GM12891 (cell line): ENCODE measurements at places on chromosomes 6 and 20.

DNA sequence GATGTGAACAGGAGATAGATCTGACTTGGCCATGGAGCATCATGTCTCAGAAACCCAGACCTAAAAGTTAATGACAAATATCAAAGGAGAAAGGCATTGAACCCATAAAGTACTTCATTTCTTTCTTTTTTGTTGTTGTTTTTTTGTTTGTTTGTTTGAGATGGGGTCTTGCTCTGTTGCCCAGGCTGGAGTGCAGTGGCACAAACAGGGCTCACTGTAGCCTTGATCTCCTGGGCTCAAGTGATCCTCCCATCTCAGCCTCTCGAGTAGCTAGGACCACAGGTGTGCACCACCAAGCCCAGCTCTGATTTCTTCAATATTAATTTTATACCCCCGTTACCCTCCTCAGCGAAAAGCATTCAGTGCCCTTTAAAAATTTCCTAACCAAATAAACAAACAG lies 45.8 kb downstream of the KIF16B start:
- no peak for DNase-seq

DNA sequence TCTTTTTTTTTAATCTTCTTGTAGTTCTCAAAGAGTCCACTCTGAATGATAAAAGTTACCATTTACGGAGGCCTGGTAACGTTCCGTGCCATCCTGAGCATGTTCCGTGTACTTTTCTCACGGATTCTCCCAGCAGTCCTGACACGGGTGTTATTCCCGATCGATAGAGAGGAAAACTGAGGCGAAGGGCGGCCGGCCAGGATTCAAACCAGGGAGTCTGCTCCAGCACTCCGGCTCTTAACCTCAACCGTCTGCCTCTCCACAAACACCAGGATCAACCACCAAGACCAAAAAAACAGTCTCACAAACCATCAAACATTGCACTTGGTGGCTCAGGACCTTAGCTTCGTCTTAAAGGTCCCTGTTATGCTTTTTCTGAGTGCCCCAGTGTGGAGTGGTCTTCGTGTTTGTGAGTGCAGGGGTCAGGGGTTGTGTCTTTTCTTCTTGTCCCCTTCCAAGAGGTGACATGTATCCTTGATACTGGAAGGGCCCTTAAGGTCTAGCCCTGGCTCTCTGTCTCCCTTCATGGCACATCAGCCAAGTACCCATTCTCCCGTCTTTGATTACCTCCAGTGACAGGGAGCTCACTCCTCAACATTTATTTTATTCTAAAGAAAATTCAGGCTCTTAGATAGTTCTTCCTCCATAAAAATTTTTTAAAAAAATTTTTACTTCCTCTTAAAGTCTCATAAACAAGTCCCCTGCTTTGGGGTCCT lies 35.1 kb downstream of the SRC start:
- no peak for DNase-seq

DNA sequence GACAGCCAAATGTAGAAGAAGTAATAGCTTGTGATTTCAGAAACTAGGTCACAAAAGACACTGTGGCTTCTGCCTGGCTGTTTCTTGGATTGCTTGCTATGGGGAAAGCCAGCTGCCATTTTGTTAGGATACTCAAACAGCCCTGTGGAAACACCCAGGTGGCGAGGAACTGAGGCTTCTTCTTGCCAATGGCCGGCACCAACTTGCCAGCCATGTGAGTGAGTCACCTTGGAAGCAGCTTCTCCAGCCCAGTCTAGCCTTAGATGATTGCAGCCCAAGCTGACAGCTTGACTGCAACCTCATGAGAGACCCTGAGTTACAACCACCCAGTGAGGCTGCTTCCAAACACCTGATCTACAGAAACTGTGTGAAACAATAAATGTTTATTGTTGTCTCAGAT lies 11.9 kb upstream of the KIAA1755 start:
- no peak for DNase-seq

DNA sequence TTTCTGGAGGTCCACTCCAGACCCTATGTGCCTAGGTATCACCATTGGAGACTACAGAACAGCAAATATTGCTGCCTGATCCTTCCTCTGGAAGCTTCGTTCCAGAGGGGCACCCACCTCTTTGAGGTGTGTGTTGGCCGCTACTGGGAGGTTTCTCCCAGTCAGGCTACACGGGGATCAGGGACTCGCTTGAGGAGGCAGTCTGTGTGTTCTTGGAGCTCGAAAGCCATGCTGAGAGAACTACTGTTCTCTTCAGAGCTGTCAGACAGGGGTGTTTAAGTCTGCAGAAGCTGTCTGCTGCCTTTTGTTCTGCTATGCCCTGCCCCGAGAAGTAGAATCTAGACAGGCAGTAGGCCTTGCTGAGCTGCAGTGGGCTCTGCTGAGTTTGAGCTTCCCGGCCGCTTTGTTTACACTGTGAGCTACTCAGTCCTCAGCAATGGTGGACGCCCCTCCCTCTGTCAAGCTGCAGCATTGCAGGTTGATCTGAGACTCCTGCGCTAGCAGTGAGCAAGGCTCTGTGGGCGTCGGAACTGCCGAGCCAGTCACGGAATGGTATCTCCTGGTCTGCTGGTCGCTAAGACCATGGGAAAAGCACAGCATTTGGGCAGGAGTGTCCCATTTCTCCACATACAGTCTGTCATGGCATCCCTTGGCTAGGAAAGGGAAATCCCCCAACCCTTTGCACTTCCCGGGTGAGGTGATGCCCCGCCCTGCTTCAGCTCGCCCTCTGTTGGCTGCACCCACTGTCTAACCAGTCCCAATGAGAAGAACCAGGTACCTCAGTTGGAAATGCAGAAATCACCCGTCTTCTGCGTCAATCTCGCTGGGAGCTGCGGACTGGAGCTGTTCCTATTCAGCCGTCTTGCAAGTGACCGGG lies 32.5 kb upstream of the ASCC3 start:
- no peak for DNase-seq

GRCh38 chr20:54051068-54051467 lies 19.3 kb downstream of the BCAS1 start:
- no peak for DNase-seq

- DNase-seq, result no peak
Measured at GRCh38 chr6:128521282-128521632, 858 bp upstream of the PTPRK start.

GRCh38 chr6:33850869-33851541 lies 47.2 kb upstream of the MLN start:
- no peak for DNase-seq

GRCh38 chr20:63260521-63260920 lies 6.3 kb upstream of the NKAIN4 start:
- no peak for DNase-seq

DNA sequence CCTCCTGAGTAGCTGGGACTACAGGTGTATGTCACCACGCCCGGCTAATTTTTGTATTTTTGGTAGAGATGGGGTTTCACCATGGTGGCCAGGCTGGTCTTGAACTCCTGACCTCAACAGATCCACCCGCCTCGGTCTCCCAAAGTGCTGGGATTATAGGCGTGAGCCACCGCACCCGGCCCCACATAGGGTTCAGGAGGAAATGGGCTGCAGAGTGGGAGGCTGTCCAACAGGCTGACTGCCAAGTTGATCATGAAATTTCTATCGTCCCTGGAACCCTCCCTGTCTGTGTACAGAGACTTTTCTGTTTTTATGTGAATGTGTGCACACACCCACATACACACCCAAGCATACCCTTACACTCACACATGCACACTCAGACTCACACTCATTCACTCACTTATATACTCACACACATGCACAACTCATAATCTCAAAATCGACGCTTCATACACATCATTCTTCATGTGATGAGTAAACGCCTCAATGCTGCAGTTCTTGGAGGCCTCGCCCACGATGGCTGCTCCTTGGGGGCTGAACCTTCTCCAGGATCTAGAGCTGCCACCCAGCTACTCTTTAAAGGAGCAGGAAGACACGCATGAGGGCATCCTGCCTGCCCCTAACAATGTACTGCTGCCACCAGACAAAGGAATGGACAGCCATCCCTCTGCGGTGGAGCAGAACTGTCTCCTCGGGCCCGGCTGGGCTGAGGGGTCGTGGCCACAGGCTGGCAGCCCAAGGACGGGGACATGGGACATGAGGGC lies 35.6 kb downstream of the SUN5 start:
- DNase-seq, result no peak

DNA sequence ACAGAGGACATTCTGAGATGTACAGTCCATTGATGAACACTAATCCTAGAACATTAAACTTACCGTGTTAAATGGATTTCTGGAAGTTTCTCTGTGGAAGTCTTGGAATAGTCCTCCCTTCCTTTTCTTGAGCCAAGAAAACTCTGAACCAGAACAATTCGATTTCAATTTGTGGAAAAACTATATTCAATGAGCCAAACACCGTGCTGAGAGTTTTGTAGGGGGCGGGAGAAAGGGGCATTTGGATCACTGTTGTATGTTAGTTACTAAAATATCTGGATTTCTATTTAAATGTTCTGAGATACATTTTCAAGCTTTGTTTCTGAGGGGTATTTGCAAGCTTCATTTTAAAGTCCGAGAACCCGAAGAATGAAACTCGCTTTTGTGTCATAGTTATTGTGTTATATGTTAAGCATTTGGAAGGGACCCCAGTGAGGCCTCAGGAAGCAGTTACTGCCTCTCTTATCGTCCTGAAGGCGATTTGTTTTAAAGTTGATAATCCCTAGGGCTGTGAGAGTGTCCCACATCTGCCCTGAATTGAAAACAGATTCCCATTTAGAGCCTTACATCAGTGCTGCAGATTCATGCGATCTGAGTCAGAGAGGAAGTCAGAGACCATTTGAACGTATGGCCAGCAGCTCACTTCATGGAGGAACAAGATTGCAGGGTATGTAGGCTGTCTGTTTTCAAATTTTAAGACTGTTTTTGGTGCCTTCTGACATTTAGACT lies 70.8 kb upstream of the SASH1 start:
- DNase-seq, result no peak

- DNase-seq, result no peak
Measured at GRCh38 chr20:61832181-61832580, 233.5 kb downstream of the TAF4 start.

GRCh38 chr20:13552061-13552460 lies 86.7 kb downstream of the TASP1 start:
- no peak for DNase-seq
